Omental fat pad (tissue), 4 donors: ENCODE measurements at places on chromosomes 16 and 17.

GRCh38 chr16:47506800-47507199 is 45.7 kb downstream of the PHKB start:
- no peak for DNase-seq

GRCh38 chr17:45775148-45775547 is 9.0 kb upstream of the CRHR1 start:
- no peak for DNase-seq

DNA sequence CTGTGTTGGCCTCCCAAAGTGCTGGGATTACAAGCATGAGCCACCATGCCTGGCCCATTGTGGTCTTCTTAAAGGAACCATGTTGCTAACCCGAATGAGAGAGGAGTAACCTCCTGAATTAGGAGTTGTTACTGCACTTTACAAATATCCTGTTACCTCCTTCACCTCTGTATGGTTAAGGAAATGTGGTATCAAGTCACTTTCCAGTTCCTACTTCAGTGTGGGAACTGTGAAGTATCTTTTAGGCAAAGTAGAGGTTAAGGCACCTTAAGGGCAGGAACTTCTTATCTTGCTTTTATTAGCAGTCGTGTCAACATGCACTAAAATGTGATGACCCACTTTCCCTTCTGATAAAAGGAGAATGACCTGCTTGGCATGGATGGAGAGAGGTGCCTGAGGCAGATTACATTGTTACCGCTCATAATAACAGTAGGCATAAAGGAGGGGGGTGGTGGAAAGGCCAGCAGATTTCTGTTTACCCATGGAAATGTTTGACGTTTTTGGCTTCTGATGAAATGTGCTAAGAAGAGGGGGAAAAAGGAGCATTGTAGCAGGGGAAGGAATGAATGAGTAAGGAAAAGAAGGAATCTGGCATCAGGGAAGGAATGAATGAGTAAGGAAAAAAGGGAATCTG is 28.5 kb downstream of the FTO start:
- DNase-seq, result no peak

DNA sequence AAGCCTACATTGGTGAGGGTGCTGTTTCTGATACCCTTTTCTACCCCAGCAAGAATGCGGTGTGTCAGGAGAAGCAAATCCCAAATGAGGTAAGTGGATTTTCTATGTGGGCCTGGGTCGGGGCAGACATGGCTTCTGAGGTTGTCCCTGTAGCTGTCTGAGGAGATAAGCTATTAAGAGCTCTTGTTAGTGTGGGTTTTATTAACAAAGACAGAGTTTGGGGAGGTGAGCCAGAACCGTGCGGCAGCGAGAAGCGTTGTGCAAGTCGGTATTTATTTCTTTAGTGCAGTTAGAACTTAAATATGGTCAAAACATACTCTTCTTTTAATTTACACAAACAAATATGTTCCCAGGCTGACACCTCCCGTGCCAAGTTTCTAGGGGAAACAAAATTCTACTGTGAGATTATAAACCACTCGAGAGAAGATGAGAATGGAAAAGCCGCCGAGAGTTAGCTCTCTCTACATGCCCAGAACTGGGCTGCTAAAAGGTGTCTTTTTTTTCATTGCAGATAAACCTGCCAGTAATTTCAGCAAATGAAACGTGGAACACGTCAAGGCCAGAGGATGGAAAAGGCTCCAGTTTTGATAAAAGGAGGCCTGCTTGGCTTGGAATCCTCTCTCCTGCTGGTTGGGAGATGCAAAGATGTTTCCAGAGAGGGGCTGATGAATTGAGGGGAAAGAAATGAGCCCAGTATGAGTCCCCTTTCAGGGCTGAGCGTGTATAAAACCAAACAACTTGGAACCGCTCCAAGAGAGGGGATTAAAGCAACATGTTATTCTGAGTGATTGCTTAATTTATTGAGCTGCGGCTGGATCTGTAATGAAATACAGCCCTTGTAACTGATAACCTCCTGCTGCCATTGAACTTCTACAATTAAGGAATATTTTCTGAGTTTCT is 254.6 kb downstream of the MRTFB start:
- no peak for DNase-seq

GRCh38 chr17:81712468-81713003 is 452 bp downstream of the SLC25A10 start:
- no peak for DNase-seq

- no peak for DNase-seq
Observed at GRCh38 chr16:3484318-3485096, 10.8 kb downstream of the C16orf90 start.

- DNase-seq, result no peak
Observed at GRCh38 chr16:8679151-8679550, 4.7 kb downstream of the ABAT start.

DNA sequence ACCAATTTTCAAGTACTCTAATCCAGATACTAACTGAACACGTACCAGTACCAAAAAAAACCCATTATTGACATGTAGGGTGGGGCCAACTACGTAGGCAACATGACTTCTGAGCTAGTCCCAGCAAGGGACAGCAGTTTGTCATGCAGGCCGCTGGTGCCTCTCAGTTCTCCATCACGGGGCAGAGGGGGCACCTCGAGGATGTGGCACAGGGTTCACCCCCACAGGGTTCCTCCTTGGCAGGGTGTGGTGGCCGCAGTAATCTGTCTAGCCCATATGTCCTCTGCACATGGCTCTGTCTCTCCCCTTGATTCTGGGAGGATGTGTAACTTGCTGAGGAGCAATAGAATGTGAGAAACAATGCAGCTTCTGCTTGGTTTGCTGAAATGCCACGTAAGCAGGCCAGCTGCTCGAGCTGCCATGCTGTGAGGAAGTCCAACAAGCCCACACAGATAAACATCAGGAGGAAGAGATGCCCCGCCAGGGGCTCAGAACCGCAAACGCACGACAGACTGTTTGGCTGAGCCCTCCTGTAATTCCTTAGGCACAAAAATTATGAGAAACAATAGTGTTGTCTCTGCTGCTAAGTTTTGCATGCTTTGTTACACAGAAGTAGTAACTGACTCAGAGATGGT is 62.4 kb downstream of the NT5M start:
- DNase-seq, result no peak

GRCh38 chr16:64168371-64168770 is 953.5 kb downstream of the CDH11 start:
- DNase-seq, result no peak

DNA sequence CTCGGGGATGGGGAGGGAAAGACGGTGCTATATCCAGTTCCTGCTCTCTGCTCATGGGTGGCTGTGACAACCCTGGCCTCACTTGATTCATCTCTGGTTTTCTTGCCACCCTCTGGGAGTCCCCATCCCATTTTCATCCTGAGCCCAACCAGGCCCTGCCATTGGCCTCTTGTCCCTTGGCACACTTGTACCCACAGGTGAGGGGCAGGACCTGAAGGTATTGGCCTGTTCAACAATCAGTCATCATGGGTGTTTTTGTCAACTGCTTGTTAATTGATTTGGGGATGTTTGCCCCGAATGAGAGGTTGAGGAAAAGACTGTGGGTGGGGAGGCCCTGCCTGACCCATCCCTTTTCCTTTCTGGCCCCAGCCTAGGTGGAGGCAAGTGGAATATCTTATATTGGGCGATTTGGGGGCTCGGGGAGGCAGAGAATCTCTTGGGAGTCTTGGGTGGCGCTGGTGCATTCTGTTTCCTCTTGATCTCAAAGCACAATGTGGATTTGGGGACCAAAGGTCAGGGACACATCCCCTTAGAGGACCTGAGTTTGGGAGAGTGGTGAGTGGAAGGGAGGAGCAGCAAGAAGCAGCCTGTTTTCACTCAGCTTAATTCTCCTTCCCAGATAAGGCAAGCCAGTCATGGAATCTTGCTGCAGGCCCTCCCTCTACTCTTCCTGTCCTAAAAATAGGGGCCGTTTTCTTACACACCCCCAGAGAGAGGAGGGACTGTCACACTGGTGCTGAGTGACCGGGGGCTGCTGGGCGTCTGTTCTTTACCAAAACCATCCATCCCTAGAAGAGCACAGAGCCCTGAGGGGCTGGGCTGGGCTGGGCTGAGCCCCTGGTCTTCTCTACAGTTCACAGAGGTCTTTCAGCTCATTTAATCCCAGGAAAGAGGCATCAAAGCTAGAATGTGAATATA is 4.8 kb upstream of the LASP1NB start:
- DNase-seq, result no peak

DNA sequence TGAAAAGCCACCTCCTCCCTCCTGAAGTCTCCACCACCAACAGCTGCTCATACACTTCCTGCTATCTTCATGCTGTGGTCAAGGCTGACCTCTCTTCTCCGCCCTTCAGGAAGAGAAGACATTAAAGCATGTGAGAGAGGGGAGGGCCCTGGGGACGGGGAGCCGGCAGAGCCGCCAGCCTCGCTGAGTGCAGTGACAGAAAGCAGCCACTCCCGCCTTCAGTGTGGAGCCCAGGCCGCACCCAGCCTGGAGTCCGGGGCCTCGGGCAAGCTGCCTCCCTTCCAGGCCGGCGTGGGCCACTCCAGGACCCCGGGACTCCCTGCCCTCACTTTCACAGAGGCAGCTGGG is 94.7 kb upstream of the TNRC6C start:
- no peak for DNase-seq

- DNase-seq, result no peak
Observed at GRCh38 chr16:8430401-8430800, 159.9 kb downstream of the TMEM114 start.

GRCh38 chr17:43769426-43769825 is 9.4 kb downstream of the DUSP3 start:
- no peak for DNase-seq
